Eye (tissue), 1 donor: ENCODE measurements at places on chromosomes 5 and 9.
A peak's percentile ranks its signal among the peaks of the same experiment; 100 is the strongest.

GRCh38 chr9:126939821-126940221 lies 25.2 kb downstream of the RALGPS1 start:
- peak; percentile 13 for DNase-seq

DNA sequence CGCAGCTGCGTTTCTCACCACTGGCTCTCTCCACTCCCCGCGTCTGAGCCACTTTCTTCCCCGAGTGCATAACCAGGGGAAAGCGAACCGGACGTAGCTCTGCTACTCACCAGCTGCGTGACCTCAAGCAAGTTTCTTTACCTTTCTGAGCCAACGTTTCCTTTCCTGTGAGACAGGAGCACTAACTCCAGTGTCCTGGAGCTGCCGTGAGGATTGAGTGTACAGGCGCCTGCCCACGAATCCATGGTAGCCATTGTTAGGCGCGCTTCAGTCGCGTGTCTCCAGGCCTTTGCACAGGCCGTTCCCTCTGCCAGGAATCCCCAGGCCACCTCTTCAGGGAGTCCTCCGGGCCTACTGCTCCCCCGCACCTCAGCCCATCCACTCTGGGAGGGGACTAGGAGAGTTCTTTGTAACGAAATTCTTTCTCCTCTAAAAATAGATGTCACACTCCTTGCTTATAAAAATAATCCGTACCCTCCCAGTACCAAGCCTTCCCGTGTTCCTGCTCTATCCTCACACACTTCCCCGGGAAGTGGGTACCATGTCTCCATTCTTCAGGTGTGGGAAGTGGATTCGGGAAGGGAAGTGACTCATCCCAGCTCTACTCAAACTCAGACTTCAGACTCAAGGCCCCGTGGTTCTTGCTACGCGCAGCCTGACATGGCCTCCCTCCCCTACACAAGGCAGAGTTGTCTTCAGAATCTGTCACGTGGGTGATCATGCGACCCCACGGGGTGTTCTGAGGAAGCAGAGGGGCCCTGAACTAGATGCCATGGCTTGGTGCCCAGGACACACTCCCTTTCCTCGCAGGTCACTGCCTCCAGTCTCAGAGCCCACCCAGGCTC lies 16.1 kb upstream of the CRB2 start:
- no peak for DNase-seq

DNA sequence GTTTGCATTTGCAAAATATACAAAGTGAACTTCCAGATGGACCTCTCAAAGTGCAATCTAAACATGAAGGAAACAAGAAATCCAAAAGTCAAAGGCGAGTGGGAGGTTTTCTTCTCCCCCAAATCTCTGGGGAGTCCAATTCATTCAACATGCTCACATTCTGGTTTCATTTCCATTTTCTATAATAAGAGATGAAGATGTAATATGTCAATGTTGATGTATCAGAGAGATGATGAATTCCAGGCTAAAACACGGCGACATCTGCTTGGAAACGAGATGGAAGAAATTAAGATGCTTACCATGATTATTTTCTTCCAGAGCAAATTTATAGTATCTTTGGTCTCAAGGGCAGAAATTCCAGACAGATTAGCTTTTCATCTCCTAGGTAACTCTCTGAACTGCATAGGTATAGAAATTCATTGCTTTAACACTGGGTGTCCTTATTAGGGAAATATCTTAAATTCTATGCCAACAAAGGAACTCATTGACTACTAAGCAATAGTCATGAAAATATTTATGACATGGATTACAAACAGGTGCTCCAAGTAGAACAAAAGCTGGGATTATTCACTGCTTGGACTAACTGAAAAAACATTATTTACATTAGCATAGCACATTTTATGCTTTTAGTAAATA lies 287.9 kb downstream of the SEC61B start:
- DNase-seq, result no peak

GRCh38 chr9:104482921-104483570 lies 21.0 kb upstream of the OR13F1 start:
- DNase-seq, result no peak

DNA sequence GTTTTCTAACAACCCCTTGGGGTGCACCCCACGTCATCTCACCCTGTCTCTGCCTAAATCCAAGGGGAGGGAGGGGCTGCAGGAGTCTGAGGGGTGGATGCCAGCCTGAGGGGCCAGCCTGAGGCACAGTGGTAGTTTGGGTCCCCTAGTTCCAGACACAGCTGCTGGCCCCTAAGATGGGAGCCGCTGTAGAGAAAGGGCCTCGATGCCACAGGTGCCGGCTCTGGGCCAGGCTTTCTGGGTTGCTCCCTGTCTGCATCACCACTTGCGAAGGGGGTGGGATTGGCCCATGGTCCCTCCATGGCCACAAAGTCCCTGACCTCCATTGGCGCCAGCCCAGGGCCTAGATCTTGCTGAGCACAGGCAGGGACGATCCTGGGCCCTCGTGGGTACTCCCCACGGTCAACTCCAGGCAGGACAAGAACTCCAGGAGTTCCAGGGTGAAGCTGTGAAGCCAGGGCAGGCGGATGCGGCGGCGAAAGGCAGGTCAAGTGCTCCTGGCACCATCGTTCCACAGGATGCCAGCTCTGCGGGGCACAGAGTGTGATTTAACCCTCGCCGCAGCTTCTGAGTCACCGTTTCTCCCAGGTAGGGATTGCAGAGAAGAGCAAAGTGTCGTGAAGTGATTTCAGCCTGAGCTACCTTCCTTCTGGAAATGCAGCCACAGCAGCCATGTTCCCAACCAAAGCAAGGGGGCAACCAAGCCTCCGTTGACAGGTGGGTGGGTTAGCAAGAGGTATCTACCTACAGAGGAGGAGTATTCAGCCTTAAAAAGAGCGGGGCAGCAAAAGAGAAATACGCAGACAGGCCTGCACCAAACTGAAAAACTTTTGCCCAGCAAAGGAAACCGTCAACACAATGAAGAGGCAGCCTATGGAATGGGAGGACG lies 41.6 kb upstream of the EXOC3 start:
- DNase-seq, result no peak

- no peak for DNase-seq
These were observed 645.4 kb downstream of the PRELID2 start for GRCh38 chr5:145189746-145190145.

DNA sequence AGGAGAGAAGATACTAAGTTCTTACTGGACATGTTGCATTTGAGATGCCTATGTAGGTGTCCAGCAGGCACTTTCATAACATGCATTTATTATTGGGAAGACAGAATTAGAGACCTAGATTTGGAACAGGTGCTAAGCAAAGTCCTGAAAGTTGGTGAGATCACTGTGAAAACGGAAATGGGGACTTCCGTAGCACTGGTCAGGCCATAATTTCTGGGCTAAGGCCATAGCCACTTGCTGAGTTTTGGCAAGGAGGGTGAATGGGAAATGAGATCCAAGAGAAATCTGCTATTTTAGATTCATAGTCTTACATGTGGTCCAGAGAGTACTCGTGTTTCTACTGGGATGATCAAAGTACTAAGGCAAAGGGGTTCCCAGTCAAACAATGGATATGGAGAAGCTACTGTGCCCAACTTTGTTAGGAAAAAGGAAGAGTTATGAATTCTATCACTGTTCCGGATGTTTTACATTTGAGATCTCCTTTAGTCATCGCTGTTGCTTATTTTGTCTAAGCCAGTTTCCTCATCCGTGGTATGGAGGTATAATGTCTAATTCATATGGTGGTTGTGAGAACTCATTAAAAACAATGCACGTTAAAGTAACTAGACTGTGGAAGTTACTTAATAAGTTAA lies 33.4 kb downstream of the TEK start:
- DNase-seq, result no peak

DNA sequence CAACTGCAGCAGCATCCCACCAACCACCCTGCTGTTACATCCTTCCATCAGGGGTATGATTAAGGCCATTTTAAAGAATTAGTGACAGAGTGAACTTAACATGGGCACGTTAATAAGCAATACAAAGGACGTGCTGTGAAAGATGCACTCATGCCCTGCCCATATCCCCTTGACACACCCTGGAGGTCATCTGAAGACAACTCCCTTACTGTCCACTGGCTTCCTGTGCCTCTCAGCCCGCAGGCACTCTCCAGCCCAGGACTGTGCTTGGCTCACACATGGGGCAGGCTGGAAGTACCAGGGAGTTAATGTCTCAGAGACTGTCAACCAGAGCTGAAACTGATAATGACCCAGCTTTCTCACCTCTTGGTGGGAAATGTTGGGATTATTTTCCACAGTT lies 81.8 kb downstream of the TRIM36 start:
- no peak for DNase-seq

DNA sequence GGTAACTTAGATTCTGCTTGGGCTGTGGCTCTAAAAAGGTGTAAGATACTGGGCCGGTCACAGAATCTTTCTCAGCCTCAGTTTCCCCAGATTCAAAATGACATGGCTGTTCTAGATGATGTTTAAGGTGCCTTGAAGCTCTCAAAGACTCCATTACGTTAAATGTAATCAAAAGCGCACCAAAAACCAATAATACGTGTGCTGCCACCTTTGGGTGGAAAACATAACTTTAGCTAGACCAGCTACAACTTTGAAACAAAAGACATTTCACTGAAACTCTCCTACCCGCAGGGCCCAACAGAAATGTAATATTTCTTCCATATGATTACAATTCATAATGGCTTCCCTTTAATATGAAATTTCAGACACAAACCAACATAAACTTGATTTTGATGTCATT lies 35.0 kb upstream of the PCSK5 start:
- DNase-seq, result peak; percentile 41

- peak; percentile 19 for DNase-seq
These were observed 50.7 kb upstream of the VLDLR start for GRCh38 chr9:2570615-2571479.

DNA sequence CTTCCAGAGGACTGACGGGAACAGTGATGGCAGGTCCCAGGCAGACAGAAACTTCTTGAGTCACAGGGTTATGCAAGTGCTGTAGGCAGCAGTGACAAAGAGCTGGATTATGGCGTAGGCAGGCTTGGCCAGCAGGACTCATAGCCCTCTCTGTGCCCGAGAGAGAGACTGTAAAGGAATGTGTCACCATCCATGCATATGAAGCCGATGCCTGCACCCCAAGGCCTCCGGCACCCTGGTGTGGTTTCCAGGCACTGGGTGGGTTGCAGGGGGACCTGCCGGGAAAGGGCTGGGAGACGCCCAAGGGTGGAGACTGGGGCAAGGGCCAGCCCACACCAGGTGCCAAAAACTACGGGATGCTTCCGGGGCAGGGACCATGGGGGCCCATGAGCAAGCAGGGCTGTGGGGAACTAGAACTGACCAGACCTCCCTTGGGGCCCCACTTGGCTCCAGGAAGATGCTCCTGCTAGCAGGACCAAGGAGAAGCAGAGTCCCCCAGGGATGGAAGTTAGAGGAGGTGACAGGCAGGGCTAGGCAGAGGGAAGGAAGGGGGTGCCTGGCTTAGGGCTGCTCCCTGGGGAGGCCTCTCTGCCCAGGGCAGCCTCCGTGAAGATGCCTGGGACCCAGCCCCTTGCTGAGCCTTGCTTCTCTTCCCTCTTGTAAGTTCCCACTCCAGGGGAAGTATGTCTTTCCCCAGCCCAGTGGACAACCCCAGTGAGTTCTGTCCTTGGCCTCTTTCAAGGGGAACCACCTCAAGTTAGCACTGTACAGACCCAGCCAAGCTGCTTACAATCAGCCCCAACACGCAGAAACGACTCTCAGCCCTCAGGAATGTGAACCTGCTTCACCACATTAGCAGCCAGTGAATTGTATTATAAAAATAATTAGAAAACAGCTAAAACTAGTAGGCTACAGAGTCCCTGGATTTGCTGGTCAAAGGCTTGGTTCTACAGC lies 10.5 kb upstream of the IPPK start:
- DNase-seq, result no peak

DNA sequence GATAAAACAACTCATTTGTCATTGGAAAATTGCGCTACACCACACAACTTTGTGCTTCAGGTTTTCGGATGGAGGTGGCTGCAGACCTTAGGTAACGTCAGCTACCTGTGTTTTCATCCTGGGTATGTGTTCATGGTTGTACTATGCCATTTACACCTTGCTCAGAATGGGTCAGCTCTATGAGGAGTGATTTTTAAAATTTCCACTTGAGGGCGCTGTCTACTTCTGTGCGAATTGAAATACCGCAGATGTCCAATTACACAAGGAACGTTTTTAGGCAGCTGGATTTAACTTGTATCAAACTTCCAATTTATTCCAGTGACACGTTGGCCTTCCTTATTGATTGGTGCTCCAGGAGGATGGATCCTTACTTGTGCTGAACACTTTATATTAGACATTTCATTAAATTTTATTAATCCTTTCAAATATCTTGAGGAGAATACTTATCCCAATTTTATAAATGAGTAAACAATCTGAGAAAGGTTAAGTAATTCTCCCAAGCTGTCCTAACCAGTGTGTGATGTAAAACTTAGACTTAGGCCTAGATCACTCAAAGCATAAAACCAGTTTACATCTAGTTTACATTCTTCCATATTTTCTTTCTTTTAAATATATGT lies 23.4 kb downstream of the DMRTA1 start:
- DNase-seq, result peak; percentile 85

DNA sequence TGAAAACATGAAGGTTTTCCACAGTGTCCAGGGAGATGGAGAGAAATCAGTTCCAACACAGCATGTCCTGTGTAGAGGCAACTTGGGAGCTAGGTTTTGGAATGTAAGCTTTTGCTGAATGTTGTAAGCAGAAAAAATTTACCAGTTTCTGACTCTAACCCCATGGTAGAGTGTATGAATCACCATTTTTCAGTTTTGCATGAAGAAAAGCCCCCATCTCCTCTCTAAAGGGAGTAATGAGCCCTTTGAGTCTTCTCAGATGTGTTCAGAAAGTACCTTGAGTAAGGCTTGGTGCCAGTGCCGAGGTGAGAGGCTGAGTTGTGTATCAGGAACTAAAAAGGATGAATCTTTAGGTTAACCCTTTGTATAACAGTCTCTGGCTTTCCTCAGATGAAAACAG lies 96.2 kb downstream of the ADRB2 start:
- DNase-seq, result no peak

GRCh38 chr9:105280691-105281090 lies 36.2 kb downstream of the SLC44A1 start:
- DNase-seq, result no peak

- peak; percentile 89 for DNase-seq
These were observed at the start of gene RASGEF1C for GRCh38 chr5:180209137-180209581. TSS of gene RASGEF1C (minus strand) at chr5:180209211. CDS start at chr5:180138052, 71,159 bp downstream.

DNA sequence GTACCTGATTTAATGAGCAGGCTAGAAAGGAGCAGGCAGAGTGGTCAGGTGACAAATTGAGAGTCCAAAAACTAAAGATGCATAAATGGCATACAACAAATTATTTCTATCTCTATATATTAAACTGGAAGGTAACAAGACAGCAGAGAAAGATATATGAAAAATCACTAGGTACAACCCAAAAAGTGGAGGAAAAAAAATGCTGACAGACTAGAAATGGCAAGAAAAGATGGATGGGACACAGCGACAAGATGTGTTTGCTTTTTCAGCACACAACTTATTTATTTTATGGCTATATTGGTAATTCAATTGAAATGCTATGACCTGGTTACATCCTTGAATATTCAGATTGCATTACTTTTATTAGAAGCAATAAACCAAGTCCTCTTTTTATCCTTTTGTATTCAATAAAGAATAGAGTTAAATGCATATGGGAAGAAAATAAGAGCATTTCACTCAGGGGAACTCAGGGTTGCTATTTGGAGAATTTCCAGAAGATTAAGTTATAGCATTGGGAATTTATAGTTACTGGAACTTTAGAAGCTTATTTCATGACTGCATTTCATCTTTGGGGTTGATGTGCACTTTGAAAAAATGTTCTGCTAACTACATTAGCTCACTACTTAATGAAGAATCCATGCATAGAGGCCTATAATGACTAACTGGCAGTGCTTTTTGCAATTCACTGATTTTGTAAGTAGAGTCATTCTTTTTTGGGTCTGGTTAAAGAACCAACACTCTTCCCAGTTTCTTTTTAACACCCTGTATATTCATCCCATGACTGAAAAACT lies 566.6 kb upstream of the TUSC1 start:
- no peak for DNase-seq
